ENCODE measurements at places on chromosomes 3 and 15.

GRCh38 chr3:114691871-114692270, 398.0 kb downstream of the TIGIT start:
- no peak for DNase-seq

GRCh38 chr15:74573987-74574386, 33.0 kb downstream of the ARID3B start:
- DNase-seq = no peak

DNA sequence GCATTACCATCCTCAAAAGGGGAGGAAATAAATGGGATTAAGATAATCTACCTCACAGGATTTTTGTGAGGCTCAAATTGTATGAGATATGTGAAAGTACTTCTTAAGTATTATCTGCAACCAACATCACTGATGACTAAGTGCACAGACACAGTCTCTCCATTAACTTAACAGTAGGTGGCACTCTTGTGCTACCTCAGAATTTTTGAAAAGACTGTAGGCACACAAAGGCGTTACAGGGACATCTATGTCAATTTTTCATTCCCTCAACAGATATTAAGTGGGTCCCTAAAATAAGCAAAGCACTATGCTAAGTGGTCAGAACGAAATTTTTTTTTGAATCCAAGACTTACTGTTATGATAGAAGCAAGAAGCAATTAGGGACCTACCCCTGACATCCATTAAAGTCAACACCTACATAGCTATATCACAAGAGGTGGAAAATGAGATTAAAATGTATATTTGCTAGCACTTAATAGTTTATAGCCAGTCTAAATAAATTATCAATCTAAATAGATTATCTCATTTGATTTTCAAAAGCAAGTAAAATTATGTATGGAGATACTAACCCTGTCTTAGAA, 52.9 kb downstream of the RYK start:
- DNase-seq = no peak

GRCh38 chr3:49173116-49173791, 1.9 kb downstream of the KLHDC8B start:
- DNase-seq = peak; percentile 36

DNA sequence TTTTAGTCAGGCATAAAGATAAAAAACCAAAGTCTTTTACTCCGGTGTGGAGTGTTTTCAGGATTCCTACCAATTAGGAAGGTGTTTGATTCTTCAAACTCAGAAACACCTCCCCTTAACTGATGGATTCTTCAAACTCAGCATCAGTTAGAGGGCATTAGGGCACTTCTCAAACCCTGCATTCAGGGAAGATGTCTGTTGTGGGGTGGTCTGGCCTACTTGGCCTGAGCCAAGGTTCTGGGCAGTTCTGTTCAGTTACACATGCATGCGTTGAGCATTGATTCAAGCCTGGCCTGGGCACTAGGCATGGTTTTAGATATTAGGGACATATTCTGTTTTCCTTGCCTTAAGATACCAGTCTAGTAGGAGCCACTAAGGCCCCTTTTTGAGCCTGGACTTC, 1.0 kb downstream of the HGD start:
- DNase-seq = no peak

DNA sequence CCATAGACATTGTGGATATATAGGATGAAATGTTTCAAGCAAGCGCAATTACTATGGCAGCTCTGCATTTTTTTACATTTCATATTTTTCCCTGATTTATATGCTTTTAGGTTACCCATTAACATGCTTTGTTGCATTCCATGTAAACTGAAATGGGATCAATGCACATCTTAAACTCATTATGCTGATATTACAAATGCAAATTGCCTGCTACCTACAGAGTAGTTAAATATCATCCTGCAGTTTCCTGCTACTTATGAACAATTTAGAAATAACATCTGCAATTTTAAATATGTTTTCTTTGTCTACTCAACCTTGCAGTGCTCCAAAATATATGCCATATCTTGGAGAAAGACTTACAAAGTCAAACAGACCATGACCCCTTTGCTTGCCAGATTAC, 526.9 kb upstream of the NECTIN3 start:
- DNase-seq = no peak

DNA sequence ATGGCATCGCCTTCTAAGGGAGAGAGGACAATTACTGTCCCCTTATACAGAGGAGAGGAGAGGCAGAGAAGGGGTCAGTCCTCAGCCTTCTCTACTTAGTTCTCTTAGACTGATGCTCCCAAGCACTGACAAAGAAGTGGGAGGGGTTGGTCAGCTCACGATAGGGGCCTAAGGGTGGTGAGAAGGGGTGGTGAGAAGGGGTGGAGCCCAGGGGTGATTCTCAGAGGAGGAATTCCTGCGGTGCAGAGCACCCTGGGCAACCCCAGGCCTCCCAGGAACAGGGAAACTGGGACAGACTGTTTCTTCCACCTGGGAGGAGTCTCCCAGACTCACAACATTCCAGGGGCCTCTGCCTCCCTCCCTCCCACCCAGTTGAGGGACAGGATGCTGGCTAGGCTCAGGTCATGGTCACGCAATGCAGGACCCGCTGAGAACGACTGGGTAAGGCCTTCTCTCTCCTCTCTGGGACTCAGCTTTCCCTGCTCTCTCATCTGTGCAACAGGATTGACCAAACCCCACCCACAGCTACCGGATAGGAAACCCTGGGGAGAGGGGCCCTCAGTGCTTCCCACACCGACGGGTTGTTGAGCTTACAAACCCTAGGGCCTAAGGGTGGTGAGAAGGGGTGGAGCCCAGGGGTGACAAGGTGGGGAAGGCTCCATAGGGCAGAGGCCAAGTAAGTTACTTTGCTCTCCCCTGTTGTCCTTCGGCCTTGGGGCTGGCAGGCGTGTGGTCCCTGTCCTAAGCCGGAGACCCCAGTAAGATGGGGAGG, 1.5 kb downstream of the TPRA1 start:
- no peak for DNase-seq

- no peak for DNase-seq
Measured at GRCh38 chr3:51585197-51585596, 46.7 kb downstream of the RAD54L2 start.

GRCh38 chr15:66673410-66674322, 28.4 kb upstream of the SMAD6 start:
- peak; percentile 87 for DNase-seq

DNA sequence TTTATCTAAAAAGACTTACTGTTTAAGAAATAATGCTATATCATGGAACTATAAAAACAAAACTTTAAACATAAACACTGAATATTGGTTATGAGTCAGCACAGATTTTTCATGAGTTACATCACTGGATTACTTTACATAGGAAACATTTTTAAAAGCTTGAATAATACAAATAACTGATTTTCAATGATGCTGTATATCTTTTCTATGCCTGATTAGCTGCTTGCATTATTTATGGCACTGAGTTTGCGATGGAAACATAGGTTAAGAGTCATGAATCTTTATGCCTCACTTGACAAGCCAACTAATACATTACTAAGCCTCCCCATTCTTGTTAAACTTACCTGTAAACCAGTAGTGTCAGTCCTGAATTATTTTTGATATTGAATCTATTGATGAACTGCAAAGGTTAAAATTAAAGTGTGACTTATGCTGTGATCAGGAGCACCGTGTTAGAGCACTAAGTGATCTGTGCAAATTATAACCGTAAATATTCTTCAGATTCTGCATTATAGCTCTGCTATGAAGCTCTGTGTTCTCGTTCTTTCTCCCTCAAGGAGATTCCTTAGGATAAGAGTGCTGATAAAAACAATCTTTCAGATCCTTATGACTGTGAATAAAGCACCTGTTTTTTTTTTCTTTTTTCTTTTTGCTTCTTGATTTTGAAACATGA, 437.3 kb upstream of the BCHE start:
- no peak for DNase-seq

DNA sequence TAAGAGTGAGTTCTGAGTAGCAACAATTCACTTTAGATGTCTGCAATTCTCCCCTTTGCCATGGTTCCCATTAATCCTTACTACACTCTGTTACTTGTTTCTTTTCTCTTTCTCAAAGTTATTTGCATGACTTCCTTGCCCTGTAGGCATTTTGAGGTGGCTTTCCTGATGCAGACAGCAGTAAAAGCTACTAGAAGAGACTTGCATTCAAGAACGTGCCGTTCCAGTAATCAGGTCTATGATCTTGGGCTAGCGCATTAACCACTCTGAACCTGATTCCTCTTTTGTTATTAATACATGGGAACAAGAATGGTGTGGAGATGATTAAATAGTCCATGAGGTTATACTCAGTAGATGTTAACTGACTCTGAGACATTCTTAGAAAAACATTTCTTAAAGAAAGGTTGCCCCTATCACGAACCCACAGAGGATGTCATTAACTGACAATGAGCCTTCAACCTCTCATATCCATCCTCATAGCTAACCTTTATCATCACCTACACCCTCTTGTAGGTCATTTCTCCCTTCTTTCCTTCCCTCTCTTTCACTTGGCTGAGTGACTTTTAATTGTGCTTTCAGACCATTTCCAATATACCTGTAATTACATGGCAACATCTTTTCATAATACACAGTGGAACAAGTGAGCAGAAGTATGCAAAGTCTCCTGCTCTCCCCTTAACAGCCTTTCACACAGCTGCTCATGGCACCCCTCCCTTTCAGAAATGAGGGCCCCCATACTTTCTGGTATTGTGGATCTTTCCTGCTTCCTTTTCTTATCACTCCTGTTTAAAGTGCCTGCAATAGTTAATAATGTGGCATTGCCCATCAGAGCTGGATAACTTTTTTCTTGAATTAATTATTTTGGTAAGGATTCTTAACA, 175.9 kb downstream of the CHST2 start:
- no peak for DNase-seq

GRCh38 chr3:194075088-194075615, 60.8 kb upstream of the HES1 start:
- no peak for DNase-seq

GRCh38 chr3:123397921-123398785, 50.7 kb downstream of the ADCY5 start:
- no peak for DNase-seq

- no peak for DNase-seq
Measured at GRCh38 chr15:94145046-94145445, 86.3 kb upstream of the MCTP2 start.

DNA sequence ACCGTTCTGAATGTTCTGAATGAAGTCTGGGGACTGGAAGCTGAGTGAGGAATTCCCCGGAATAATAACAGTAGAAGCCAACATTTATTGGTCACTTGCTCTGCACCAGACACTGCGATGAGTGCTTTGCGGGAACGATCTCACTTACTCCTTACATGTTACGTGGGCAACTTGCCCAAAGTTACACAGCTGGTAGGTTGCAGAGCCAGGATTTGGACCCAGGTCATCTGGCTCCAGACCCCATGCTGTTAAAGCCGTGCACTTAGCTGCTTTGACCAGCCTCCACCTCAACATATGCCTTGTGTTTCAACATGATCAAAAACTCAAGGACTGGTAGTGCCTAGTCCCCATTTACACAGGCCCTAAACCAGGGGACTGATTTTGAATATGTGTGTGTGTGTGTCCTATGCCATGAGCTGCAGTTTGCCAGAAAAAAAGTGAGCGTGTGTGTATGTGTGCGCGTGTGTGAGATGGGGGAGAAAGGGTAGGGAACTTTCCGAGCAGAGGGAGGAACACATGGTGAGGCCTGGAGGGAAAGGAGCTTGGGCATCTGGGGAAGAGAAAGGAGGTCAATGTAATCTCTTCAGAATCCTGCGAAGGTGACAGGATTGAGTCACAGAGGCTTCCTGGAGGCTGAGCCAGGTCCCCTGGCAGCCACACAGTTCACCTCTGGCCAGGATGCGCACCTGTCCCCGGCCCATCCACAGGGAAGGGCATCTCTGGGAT, 28.9 kb downstream of the LINGO1 start:
- no peak for DNase-seq

GRCh38 chr3:8442993-8443650, 58.5 kb upstream of the LMCD1 start:
- DNase-seq = no peak

- no peak for DNase-seq
Measured at GRCh38 chr3:187610981-187611511, 59.1 kb downstream of the SST start.

DNA sequence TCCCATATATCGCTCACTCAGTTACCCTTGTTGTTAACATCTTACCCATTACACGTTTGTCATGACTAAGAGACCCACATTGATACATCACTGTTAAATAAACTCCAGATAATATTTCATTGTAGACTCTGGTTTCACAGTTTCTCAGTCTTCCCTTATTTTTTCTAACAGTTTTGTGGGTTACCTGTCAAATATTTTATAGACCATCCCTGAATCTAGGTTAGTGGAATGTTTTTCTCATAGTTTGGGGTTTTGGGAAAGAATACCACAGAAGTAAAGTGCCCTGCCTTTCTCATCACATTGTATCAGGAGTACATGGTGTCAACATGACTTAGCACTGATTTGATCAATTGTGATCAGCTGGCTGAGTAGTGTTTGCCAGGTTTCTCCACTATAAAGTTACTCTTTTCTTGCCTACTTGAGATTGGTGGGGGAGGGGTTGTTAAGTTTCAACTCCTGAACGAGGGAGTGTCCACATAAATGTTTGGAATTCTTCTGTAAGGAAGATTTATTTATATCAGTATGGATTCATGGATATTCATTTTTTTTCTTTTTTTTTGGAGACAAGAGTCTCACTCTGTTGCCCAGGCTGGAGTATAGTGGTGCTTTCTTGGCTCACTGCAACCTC, 25.9 kb downstream of the RNF111 start:
- no peak for DNase-seq

DNA sequence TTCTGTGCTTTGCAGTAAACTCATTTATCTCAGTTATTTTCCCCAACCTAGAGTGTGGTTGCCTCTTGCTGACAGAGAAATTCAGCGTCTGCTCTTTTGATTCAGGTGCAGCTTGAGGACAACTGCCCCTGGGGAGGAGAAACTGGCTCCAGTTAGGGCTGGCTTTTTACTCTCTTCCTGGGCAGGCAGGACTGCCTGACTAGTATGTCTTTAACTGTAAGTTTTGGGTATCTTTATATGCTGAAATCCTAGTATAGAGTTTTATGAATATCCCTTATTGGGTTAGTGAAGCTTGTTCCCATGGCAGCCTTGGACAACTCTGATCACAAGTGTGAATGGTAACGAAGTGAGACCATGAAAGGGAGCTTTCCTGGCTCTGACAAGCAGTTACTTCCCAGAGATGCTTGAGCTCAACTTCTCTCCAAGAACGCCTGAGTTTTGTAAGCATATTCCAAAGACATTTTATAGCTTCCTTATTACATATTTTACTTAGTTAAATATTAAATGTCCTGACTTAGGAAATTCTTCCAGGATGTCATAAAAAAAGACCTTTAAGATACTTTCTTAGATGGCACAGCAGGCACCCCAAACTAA, 27.1 kb downstream of the CCNB2 start:
- peak; percentile 28 for DNase-seq

DNA sequence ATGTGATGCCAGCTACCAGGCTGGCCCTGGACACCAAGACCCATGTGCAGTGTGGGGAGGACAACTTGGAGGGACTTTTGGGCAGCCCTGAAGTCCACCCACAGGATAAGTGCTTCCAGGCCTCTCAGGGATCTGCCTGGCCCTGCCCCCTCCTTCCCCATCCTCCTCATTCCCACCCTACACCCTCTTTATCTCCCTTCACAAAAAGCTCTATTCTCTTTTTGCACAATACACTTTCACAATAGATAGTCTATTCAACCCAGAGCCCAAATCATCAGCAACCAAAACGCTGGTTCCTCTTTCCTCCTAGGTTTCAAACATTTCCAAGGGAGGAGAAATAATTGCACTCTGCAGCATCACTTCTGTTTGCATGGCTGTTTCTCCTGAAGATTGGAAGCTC, 7.8 kb upstream of the ZNF710 start:
- DNase-seq = no peak

Data from transverse colon (tissue), 4 donors.